ENCODE measurements at places on chromosomes 5 and 9.

GRCh38 chr5:9954869-9955268 lies 294.8 kb downstream of the ATPSCKMT start:
- DNase-seq: no peak

GRCh38 chr9:36798350-36799065 lies 225.8 kb downstream of the MELK start:
- no peak for DNase-seq

- DNase-seq: no peak
Observed at GRCh38 chr5:57569601-57570000, 87.0 kb upstream of the ACTBL2 start.

DNA sequence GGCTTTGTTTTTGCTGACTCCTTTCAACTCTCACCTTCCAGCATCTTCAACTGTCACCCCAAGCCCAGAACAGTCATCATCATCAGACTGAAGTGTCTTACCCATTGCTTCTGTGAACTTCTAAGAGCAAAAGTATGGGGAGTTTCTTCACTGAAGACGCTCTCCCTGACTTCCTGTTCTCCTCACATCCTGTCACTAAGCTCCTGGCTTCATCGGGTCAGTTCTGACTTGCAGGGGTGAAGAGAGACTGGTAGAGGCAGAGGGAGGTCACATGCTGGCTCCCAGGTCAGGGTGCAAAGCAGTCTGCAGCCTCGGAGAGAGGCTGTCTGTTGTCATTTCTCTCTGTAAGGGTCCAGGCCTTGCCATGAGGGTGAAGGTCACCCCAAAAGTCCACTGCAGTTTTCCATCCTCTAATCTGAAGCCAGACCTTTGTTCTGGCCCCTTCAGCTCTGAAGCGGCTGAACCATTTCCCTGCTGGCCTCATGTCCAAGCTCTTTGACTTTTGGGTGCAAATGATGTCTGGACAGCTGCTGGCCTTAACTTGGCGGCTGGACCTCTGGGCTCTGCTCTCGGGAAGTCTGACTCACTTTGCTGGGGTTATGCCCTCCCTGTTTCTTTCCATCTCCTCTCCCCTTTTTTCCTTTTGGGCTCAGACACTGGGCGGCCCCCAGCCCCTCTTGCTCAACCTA lies 305.0 kb downstream of the RAB3C start:
- DNase-seq: no peak

- no peak for DNase-seq
Observed at GRCh38 chr5:148790545-148791333, 35.7 kb upstream of the ADRB2 start.

- DNase-seq: no peak
Observed at GRCh38 chr9:84835745-84836144, 166.2 kb downstream of the NTRK2 start.

DNA sequence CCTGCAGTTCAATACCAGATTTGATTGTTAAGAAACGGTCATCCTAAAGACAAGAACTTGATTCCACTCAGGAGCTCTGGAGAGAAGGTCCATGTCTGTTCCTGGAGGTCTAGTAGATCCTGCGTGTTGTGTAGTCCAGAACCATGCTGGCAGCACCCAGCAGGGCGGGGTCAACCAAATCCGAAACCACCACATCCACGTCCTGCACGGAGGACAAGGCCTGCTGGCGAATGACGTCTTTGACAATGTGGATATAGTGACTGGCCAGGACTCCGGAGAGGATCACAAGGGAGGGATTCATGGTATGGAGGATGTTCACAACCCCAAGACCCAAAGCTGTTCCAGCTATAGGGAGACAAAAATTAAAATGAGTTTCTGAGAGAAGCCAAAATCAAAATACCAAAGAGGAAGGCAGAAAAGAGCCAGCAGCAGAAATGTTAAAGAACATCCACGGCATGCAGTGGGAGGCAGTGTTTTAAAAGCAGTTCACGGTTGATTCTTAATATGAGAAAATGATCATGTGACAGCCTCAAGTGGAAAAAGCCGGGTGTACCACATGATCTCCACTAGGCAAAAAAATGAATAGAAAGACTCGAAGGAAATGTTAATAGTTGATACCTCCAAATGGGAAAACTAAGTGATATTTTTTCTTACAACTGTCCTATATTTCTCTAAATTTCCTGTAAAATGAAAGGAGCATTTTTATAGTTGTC lies 26.7 kb downstream of the CLTA start:
- DNase-seq: no peak

DNA sequence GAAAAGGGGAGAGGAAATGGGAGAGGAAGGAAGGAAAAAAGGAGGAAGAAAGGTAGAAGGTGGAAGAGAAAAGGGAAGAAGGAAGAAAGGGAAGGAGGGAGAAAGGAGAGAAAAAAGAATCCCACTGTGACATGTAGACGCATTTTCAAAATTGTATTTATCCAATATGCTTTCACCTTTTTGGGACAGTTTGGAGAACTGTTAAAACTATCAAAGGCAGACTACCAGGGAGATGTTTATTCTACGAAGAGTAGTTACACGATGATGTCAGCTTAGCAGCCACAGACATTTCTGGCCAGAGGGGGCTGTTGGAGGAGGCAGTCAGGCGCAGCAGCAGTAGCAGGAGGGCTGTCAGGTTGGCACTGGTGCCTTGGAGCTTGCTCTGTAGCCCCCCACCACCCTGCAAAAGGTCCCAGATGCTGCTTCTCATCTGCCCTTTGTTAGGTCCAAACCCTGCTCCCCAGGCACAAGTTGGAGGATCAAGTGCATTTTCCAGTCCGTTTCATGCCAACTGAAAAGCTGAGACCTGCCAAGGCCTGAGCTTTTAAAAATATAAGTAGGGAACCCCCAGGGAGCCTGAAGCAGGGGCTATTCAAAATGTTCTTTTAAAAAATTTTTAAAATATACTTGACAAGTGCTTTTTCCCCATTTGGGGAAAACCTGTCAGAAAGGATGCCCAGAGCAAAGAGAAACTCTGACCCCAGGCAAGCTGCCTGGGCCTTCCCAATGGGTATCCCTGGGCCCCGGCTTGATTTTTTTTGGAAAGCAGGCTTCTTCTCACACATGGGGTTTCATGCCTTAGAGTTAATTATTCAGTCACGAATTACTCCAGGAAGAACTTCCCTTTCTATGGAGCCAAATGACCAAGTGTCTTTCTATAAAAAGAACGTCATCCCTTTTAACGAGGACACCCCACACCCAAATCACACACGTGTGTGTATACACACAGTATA lies 203.3 kb downstream of the SLIT3 start:
- no peak for DNase-seq

- no peak for DNase-seq
Observed at GRCh38 chr5:123855609-123856008, 343.6 kb downstream of the CSNK1G3 start.

GRCh38 chr5:150286820-150287219 lies 2.8 kb downstream of the CAMK2A start:
- no peak for DNase-seq

DNA sequence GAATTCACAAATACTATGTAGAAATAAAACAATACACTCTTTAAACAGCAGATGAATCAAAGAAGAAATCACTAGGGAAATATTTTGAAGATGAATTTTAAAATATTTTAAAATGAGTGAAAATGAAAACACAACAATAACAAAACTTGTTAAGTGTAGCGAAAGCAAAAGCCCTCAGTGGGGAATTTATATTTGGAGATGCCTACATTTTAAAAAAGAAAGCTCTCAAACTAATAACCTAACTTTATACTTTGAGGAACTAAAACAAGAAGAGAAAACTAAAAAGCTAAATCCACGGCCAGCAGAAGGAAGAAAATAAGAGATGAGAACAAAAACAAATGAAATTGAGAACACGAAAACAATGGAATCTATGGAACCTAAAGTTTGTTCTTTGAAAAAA lies 22.7 kb downstream of the SPDL1 start:
- no peak for DNase-seq

DNA sequence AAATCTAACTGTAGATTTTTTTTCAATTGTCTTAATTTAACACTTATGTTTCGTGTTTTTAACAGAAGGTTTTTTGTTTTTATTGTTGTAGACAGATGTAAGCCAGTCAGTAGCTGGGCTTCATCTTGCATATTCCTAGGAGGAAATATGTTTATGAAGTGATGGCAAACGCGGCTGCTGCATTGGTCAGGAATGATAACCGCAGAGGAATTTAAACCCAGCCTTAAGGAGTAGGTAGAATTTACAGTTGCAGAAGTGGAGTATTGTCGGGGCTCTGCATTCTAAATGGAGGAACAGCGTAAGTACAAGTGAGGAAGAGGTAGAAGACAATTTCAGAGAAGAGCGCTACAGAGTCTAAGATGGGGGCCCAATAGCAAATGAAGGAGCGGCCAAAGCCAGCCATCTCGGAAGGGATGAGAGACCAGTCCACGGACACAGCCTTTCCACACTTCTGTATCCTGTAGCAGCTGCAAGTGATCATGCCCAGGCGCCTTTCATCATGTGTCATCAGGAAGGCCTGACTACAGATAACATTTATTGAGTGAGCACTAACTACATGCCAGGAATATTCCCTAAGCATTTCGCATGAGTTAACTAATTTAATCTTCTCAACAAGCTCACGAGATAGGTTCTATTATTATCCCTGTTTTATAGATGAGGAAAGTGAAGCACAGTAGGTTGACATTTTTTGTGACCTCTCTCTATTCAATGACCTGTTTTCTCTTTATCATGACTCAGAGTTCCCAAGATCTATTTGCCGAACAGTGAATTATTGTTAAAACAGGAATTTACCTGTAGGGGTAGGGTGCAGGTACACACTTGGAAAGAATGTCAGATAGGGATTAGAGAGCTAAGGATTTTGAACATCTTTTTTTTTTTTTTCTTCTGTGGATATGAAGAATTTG lies 38.1 kb downstream of the CMYA5 start:
- no peak for DNase-seq

GRCh38 chr5:94830520-94830919 lies 212.1 kb downstream of the SLF1 start:
- no peak for DNase-seq

DNA sequence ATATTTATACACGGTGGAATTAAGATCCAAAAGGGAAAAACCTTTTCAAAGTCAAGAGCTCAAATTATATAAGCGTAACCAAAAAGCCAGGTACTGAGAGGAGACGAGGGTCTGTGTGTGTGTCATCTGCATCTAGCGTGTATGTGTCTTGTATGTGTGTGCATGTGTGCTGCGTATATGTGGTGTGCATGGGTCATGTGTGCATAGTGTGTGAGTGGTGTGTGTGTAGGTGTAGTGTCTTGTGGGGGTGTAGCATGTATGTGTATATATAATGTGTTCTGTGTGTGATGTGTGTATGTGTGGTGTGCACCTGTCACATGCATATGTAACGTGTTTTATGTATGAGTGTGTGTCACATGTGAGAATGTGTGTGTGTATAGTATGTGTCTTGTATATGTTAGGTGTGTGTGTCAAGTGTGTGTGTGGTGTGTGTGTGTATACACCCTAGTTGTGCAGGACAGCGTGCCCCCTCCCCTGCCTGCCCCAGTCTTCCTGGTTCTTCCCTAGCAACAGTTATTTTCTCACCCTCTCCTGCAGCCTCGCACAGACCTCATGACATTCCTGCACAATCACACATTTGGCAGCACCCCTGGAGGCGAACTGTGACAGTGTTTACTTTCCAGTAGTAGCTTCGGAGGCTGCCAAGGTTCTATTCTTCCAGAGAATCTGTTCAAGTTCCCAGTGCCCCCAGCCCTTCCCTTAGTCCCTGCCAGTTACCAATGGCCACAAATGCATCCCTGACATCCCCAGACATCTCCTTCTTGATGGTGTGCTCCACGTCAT lies 27.1 kb upstream of the TNIP1 start:
- DNase-seq: no peak

DNA sequence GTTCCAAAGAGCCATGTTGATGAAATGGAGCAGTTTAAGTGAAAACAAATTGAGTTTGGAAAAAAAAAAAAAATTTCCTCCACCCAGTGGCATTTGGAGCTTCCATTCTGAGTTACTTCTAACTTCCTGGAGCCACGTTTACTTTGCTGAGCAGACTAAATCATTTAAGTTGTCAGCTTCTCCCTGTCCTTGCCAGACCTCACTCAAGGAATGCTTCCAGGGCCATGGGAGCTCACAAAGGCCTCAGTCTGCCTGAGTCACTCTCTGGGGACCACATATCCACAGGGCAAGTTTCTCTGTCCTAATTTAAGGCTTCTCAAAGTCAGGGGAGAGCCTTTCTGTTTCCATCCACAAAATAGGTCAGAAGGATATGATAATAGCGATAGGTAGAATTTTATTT lies 210.3 kb upstream of the TNC start:
- no peak for DNase-seq

GRCh38 chr9:80093695-80094094 lies 521.9 kb downstream of the TLE4 start:
- DNase-seq: no peak

GRCh38 chr9:90000925-90001324 lies 396.1 kb downstream of the GADD45G start:
- no peak for DNase-seq

DNA sequence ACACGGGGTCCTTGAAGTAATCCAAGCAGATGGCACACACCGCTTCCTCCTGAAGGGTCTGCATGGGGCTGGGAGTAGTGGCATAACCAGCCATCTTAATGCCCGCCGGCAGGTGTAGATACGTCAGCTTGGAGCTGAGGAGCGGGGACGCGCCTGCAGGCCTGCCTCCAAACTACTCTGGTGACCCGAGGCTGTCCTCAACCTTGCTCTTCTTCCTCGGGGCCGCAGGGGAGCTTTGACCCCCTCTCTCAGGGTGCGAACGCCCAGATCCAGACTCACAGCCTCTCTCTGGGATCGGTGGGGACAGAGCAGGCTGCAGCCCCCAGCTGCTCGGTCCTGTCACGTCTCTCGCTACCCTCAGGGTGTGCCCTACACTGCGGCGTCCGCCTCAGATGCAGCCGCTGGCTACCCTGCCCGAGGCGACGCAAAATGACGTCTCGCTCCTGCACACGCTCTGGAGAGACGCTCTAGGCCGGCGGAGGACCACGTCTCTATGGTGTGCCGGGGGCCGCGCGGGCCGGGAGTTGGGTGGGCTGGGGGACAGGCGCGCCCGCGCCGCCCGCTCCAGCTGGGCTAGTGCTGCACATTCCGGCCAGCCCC lies at the start of gene TRIM52:
Gene TRIM52, minus strand, starts transcription at position 424 of the 600 bp plus-strand sequence. Its CDS starts 330 bp downstream, at position 94.
- no peak for DNase-seq

- no peak for DNase-seq
Observed at GRCh38 chr5:41856644-41857491, 13.4 kb downstream of the OXCT1 start.

DNA sequence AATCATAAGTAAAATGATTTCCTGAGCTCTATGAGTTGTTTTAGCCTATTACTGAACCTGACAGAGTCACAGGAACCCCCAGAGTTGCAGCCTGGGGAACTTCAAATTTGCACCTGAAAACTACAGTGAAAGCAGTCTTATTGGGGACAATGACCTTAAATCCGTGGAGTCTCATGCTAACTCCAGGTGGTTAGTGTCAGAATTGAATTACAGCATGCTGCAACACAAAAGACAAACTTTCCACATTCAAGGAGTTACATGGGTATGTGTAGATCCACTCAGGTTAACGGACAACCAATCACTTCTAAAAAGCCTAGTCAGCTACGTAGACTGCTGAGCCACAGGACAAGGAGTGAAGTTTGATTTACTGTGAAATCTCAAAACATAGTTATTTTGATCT lies 49.7 kb downstream of the PLPP1 start:
- DNase-seq: no peak

GRCh38 chr9:81538890-81539289 lies 150.5 kb downstream of the TLE1 start:
- DNase-seq: no peak
